A549 treated with Mapracorat at 1 μM for 4 hours (cell line): ENCODE measurements at places on chromosomes 12 and 14. TPM values are rescaled to one million over a fixed set of nuclear protein-coding genes. Genes with fewer than 3 reads are reported as not detected.

Gene PGF
- total RNA-seq, result 3.1 to 4.5 TPM (median 4.1 TPM) in 5 replicates

Gene TTLL5
- 10.9 to 14.4 TPM (median 12.5 TPM) in 5 replicates for total RNA-seq

Gene AQP2
- not detected in 5 replicates for total RNA-seq

Gene KLRC3
- total RNA-seq, result 0.18 to 0.53 TPM (median 0.24 TPM) in 4 of 5 replicates, not detected in the other

Gene TNS2
- total RNA-seq, result 35.6 to 67.7 TPM (median 53.7 TPM) in 5 replicates

Gene CEBPE
- total RNA-seq, result not detected in 5 replicates

Gene EML1
- total RNA-seq, result 30.7 to 38.2 TPM (median 34.2 TPM) in 5 replicates

Gene CAPZA3
- not detected in 5 replicates for total RNA-seq

Gene PAH
- total RNA-seq, result not detected in 5 replicates

Gene ERP27
- total RNA-seq, result not detected in 5 replicates

Gene TC2N
- total RNA-seq, result 0.80 to 0.86 TPM (median 0.81 TPM) in 5 replicates

Gene RD3L
- not detected in 5 replicates for total RNA-seq

Gene SP1
- total RNA-seq, result 18.4 to 25.2 TPM (median 20.4 TPM) in 5 replicates

Gene OLR1
- total RNA-seq, result 0.82 to 1.3 TPM (median 1.2 TPM) in 5 replicates

Gene FOXA1
- total RNA-seq, result 5.7 to 9.3 TPM (median 7.6 TPM) in 5 replicates

Gene MFAP5
- 0.07 to 0.79 TPM (median 0.34 TPM) in 4 of 5 replicates, not detected in the other for total RNA-seq

Gene KLRK1
- total RNA-seq, result 0.07 TPM in 1 of 5 replicates, not detected in the others

Gene KCNMB4
- total RNA-seq, result 0.18 to 0.52 TPM (median 0.26 TPM) in 5 replicates

Gene LIN52
- 3.6 to 4.5 TPM (median 4.4 TPM) in 5 replicates for total RNA-seq

Gene VWF
- 0.15 to 0.34 TPM (median 0.18 TPM) in 5 replicates for total RNA-seq

Gene OR4K1
- total RNA-seq, result not detected in 5 replicates

Gene ACSM4
- total RNA-seq, result not detected in 5 replicates

Gene RFLNA
- total RNA-seq, result 0.20 TPM in 1 of 5 replicates, not detected in the others

Gene CLEC2D
- 0.27 to 1.1 TPM (median 0.48 TPM) in 5 replicates for total RNA-seq

Gene TPH2
- not detected in 5 replicates for total RNA-seq

Gene CPNE6
- not detected in 5 replicates for total RNA-seq

Gene POTEM
- total RNA-seq, result not detected in 5 replicates

Gene LTA4H
- total RNA-seq, result 90.0 to 108 TPM (median 98.9 TPM) in 5 replicates

Gene WSCD2
- total RNA-seq, result not detected in 5 replicates

Gene SYNE3
- total RNA-seq, result 0.29 to 0.58 TPM (median 0.38 TPM) in 5 replicates

Gene GARIN6
- total RNA-seq, result not detected in 5 replicates

Gene OTX2
- total RNA-seq, result not detected in 5 replicates

Gene PXN
- total RNA-seq, result 189 to 221 TPM (median 211 TPM) in 5 replicates

Gene KLRC1
- total RNA-seq, result not detected in 5 replicates

Gene AKAP6
- 0.30 to 0.55 TPM (median 0.47 TPM) in 5 replicates for total RNA-seq

Gene LRRIQ1
- total RNA-seq, result 0.42 to 0.82 TPM (median 0.62 TPM) in 5 replicates

Gene SDSL
- 20.4 to 30.6 TPM (median 27.8 TPM) in 5 replicates for total RNA-seq

Gene IL23A
- total RNA-seq, result 0.22 to 0.64 TPM (median 0.33 TPM) in 5 replicates

Gene OR6C1
- total RNA-seq, result not detected in 5 replicates

Gene MYO1H
- total RNA-seq, result not detected in 5 replicates

Gene PPP1R3E
- total RNA-seq, result 2.8 to 4.6 TPM (median 4.0 TPM) in 5 replicates

Gene SYT1
- 4.5 to 5.8 TPM (median 5.4 TPM) in 5 replicates for total RNA-seq

Gene CYP46A1
- total RNA-seq, result 0.05 to 0.25 TPM (median 0.15 TPM) in 4 of 5 replicates, not detected in the other

Gene RASSF3
- 20.9 to 29.3 TPM (median 22.9 TPM) in 5 replicates for total RNA-seq

Gene VTI1B
- total RNA-seq, result 86.7 to 88.1 TPM (median 87.3 TPM) in 5 replicates

Gene CLEC14A
- total RNA-seq, result not detected in 5 replicates
